ENCODE measurements at places on chromosomes 1 and 21.

- no peak for DNase-seq
Observed at GRCh38 chr1:229222081-229222480, 48.8 kb upstream of the RAB4A start.

GRCh38 chr1:161226320-161226711 is 456 bp downstream of the TOMM40L start:
- DNase-seq, result peak; percentile 54

DNA sequence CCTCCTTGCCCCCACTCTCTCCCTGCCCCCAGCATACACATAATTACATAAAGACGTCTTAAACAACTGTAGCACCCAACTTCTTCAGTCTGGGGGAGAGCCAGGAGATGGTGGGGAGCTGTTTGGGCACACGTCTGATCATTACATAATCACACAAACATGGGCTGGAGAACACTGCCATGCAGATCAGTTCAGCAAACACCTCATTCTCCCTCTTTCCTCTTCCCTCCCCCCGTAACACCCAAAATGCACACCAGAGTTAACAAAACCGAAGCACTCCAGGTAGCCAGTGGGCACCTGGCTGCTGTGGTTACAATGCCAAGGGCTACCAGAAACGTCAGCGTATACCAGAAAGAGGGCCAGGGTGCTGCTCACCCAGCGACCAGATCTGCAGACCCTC is 1.6 kb downstream of the HIVEP3 start:
- no peak for DNase-seq

DNA sequence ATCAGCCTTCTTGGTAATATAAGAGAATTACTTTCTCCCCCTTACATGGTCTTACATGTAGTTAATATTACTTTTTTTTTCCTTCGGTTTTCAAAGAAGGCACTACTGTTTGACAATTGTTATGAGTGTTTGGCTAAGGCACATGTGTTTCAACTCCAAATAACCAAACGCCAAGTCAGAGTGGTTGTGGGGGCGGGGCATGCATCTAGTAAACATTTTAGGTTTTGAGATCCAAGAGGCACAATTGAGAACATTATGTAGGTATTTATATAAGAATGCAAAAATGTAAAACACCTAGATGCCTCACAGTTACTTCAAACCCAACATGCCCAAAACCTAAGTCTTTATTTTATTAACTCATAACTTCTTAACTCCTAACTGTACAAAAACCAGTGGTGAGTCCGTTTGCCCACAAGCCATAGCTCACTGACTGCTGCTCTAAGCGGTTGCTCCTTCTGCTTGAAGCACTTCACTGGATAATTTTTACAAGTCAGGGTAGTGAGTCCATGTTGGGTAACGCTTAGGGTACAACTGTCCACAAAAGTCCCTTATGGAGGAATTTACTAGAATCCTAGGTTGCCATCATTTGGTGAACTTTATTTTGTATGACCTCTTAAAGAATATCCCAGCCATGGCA is 189.9 kb downstream of the HUNK start:
- no peak for DNase-seq

GRCh38 chr1:207888652-207889051 is 22.3 kb downstream of the CD34 start:
- peak; percentile 85 for DNase-seq

DNA sequence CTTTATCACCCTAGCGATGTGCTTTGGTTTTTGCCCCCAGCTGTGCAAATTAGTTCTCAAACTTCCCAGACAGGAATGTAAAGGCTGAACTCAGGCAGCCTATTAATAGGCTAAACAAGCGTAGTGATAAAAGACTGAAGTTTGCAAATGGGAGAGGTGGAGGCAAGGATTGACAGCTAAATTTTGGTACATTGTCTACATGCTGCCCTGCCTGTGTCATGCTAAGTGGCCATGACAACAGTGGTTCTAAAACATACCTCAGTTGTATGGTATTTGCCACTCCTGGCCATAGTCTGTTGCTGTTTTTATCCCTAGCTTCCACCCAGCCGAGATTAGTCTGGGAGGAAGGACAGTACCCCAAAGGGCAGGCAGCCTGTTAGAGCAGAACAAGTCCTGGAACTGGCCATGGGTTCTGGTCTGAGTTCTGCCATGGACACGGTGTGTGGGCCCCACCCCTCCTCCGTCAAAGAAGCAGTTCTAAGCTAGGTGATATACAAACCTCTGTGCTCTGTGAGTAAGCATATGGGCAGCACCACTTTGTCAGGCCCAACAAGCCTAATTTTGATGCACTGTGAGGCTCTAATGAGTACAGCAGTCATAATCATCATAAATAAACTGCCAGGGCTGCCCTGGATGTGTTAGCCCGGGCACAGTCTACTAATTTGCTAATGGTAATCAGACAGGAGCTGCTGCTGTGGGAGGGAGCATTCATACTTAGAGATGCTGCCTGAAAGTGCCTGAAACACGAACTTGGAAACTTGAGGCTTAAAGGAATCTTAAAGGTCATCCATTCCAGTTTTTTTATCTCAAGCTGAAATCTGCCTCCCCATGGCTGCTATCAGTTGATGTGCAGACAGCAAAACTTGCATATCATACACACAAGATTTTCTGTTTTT is 177.1 kb downstream of the HHAT start:
- DNase-seq, result no peak

GRCh38 chr1:15953791-15954241 is 22.1 kb downstream of the ZBTB17 start:
- no peak for DNase-seq

- DNase-seq, result no peak
Observed at GRCh38 chr1:91553177-91553591, 52.5 kb downstream of the CDC7 start.

DNA sequence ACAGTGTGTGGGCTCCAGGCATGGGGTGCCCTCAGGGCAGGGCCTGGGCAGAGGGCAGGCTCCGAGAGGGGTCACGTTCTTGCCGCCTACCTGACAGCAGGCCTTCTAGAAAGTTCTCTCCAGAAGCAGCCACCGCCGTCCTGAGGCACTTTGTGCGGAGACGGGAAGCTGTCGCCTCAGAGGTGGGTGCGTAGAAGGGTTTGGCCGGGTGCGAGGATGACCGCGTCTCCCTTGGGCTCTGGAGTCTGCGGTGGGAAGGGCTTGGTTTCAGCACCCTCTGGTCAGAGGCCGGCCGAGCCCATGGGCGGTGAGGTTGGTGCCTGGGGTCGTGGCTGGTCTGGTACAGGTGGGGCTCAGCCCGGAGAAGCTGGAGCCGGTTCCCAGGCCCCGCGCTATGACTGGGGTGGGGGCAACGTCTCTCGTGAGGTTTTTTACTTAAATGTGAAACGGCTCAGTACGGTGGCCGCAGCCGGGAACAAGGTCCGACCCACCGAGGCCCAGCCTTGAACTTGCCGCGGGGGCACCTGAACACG is 10.1 kb upstream of the TTLL10 start:
- no peak for DNase-seq

- DNase-seq, result no peak
Observed at GRCh38 chr1:54459140-54459539, 52.9 kb upstream of the SSBP3 start.

- no peak for DNase-seq
Observed at GRCh38 chr1:152906023-152906565, 2.3 kb upstream of the IVL start.

GRCh38 chr1:24704411-24705259 is 40.6 kb upstream of the CLIC4 start:
- DNase-seq, result no peak

DNA sequence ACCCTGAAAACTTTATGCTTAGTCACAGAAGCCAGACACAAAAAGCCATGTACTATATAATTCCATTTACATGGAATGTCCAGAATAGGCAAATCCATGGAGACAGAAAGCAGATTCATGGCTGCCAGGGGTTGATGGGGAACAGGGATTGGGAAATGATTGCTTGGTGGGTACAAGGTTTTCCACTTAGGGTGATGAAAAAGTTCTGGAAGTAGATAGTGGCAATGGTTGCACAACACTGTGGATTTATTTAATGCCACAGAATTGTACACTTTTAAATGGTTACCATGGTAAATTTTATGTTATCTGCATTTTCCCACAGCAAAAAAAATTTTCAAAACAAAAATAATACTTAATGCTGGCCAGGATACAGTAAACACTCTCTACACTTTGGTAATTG is 40.6 kb downstream of the ENAH start:
- DNase-seq, result no peak

- no peak for DNase-seq
Observed at GRCh38 chr1:192512426-192513162, 63.0 kb upstream of the RGS1 start.

GRCh38 chr1:154615411-154615810 is 7.4 kb upstream of the ADAR start:
- DNase-seq, result no peak

GRCh38 chr21:41614511-41614910 is 106.6 kb upstream of the TMPRSS2 start:
- DNase-seq, result no peak

DNA sequence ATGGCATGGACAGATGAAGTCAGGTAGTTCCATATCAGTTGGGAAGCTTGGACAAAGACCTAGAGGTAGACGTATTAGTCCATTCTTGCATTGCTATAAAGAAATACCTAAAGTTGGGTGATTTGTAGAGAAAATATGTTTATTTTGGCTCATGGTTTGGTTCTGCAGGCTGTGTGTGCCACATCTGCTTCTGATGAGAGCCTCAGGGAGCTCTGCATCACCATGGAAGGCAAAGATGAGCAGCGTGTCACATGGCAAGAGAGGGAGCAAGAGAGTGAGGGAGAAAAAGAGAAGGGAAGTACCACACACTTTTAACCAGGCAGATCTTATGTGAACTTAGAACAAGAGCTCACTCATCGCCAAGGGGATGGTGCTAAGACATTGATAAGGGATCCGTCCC is 9.0 kb downstream of the TSACC start:
- no peak for DNase-seq

DNA sequence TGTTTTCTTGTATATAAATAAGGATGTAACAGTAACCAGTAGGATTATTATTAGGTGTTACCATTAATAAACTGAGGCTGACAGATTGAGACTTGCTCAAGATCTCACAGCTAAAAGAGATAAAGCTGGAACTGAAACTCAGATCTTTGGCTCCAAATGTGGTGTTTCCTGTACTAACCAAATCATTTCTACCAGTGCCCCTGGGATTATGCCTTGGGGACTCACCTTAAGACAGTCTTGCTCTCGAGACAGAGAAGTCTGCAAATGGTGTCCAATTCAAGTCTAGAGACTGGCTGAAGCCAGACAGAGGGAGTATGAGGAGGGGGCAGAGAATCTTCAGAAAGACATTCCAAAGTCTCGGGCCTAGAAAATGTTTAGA is 593 bp upstream of the CD53 start:
- no peak for DNase-seq

DNA sequence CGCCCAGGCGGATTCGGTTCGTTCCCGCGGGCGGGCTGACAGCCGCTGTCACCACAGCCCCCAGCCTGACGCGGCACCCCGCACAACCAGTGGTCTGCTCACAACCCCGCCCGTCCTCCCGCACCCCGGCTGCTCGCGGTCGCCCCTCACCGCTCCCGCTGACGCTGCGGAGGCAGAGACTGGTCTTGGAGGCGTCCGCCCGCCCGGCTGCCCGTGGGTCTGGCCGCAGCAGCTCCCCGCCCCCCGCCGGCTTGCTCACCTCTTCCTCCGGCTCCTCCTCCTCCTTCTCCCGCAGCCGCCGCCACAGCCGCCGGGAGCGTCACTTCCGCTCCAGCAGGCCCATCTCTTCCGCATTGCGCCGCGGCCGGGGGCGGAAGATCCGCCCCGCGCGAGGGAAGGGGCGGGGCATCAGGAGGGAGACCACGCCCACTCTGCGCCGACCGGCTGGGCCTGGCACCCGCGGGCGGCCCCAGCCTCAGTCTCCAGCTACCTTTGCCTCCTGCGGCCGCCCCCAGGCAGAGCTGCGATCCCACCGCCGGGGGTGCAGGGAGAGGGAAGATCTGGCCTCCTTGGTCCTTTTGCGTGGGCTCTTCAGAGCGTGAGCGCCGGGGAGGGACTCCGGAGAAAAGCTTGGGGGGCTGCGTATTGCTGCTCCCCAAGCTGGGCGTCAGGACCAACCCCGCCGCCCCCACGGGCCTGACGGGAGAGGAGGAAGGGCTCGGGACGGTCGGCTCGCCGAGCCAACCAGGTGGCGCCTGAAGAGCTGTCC is at the start of gene SYNJ1:
TSS of gene SYNJ1 (minus strand) at position 327 of the 769 bp plus-strand sequence. CDS start 1,118 bp downstream, outside the sequence.
- DNase-seq, result peak; percentile 98

GRCh38 chr1:214977110-214977509 is 105.4 kb upstream of the KCNK2 start:
- DNase-seq, result no peak

DNA sequence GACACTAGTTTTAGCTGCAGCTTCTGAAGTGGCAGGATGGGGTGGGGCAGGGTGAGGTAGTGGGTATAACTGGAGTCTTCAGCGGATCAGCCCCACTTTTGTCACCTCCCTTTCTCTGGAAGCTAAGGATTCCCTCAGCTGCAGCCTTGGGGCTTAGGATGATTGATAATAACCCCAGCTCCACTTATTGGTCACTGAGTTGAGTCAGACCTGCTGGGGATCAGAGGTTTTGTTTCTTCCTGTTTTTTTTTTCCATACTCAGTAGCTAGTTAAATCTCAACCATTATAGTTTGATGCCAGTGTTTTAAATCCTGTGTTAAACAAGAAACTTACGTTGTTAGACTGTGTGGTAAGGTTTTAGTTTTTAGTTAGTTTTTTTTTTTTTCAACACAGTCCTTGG is 57.2 kb downstream of the LAMC1 start:
- no peak for DNase-seq

All from psoas muscle (tissue), 8 donors.